Left hindlimb (tissue), 1 donor: ENCODE measurements at places on chromosomes 4 and X.

DNA sequence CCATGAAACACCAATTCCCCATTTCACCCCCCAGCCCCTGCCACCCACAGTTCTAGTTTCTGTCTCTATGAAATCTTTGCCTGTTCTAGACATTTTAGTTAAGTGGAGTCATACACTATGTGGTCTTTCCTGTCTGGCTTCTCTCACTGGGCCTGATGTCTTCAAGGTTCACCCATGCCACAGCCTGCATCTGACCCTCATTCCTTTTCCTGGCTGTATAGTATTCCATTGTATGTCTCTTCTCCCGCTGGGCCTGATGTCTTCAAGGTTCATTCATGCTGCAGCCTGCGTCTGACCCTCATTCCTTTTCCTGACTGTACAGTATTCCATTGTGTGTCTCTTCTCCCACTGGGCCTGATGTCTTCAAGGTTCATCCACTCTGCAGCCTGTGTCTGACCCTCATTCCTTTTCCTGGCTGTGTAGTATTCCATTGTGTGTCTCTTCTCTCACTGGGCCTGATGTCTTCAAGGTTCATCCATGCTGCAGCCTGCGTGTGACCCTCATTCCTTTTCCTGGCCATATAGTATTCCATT is 191.7 kb downstream of the CRLF2 start:
- DNase-seq = no peak

GRCh38 chr4:85784947-85785346 is 310.0 kb downstream of the ARHGAP24 start:
- DNase-seq = no peak

DNA sequence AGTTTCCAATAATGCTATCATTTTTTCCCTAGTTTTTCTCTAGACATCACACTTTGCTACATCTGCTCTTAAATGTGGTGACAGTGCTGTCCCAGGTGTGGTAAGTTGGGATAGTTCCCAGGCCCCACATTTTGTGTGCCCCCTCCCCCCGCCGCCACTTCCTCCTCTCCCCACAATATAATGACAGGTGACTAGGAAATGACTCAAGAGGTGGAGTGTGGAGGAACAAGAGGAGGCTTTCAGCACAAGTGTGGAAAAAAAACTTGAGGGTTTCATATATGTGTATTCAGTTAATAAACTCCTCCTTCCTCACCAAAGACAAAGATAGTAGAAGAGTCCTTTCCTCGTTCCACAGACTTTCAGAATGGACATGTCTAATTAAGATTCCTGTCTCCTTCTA is 18.3 kb upstream of the IL21 start:
- no peak for DNase-seq

- DNase-seq = no peak
These were observed 239.0 kb downstream of the SLITRK2 start for GRCh38 chrX:146056511-146057081.

DNA sequence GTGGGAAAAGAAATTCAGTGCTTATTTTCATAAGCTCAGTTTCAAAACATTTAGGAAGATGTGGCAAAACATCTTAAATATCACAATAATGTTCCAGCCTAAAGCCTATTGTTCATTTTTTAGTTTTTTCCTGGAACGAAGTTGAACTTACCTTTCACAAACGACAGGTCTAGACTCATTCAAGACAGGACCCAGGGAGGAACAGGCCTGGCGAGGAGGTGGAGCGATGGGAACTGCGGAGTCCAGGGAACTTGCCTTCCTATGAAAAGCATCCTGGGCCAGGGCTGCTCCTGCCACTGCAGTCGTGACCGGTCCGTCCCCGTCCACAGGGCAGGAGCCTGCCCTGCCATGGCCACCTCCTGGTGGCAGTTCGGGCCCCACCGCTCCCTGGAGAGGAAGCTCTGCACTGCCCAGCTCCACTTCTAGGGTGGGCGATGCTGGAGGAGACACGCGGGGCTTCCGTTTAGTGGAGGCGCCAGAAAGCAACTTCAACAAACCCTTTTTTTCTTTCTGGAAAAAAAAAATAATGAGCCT is 96.7 kb upstream of the CBR4 start:
- DNase-seq = no peak

DNA sequence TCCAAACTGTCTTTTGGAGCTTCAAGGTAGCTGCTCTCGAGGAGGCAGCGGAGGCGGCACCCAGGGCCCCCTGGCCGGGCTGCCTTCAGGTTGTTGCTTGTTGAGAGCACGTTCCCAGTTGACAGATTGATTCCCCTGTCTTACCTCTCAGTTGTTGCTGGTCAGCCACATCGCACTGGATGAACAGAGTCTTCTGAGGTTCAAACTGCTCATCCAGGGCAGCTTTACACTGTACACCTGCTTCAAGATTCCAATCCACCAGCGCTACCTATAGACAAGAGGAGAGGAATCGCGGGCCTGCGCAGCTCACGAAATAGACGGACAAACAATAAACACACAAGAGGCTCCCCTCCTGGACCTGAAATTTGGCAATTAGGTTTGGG is 497 bp downstream of the HPGD start:
- no peak for DNase-seq

DNA sequence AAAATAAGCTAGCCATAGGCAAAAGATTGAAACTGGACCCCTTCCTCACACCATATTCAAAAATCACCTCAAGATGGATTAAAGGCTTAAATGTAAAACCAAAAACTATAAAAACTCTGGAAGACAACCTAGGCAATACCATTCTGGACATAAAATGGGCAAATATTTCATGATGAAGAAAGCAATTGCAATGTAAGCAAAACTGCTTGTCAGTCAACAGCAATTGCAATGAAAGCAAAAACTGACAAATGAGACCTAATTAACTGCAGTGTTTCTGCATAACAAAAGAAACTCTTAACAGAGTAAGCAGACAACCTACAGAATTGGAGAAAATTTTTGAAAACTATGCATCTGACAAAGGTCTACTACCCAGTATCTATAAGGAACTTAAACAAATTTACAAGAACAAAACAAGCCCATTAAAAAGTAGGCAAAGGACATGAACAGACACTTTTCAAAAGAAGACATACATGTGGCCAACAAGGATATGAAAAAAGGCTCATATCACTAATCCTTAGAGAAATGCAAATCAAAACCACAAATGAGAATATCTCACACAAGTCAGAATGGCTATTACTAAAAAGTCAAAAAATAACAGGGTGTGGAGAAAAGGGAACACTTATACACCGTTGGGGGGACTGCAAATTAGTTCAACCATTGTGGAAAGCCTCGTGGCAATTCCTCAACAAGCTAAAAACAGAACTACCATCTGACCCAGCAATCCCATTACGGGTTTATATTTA is 46.7 kb downstream of the CFAP299 start:
- DNase-seq = no peak
